Activated CD4-positive, alpha-beta T cell treated with anti-CD3 and anti-CD28 coated beads for 4 hours (primary cell): ENCODE measurements at places on chromosomes 4 and X.

GRCh38 chr4:112546476-112546875, 30.5 kb upstream of the NEUROG2 start:
- DNase-seq, result no peak

DNA sequence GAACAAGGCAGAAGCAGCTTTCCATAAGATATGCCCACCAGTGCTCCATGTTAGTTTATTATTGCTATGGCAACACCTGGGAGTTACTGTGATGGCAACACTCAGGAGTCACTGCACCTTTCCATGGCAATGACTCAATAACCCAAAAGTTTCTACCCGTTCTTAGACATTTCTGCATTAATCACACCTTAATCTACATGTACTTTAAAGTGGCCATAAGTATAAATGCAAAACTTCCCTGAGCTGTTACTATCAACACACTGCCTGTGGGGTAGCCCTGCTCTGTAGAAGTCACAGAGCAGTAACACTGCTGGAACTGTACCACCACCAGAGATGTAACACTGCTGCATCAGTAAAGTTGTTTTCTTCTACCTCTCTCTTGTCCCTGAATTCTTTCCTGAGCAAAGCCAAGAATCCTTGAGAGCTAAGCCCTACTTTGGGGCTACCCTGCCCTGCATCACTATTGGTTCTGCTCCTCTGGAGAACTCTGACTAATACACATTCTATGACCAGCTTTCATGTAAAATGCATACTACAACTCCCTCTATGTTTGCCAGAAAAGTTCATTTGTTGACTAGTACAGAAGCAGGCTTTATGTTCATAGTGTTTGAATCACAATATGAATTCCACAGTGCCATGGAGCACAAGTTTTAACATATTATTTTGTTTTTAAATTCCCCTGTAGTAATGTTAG, 43.5 kb upstream of the GPR174 start:
- DNase-seq, result no peak

- no peak for DNase-seq
These were observed 166.4 kb downstream of the DCLK2 start for GRCh38 chr4:150244600-150244999.

DNA sequence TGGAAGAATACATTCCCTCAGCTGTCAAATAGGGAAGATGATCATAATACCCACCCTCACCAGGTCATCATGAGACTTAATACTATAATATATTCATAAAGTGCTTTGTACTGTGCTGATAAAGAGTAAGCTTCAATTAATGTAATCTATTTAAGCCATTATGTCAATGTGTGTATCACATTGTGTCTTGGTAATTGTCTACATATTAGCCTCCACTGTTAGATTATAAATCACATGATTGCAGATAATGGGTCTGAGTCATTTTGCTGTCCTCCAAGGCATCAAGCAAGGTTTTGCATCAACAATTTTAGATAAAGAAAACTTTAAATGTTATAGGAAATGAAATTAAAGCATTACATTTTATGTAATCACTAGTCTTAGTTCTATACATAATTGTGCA, 45.2 kb upstream of the CEP135 start:
- DNase-seq, result no peak

- DNase-seq, result no peak
These were observed 3.2 kb downstream of the SLITRK2 start for GRCh38 chrX:145820825-145821224.

DNA sequence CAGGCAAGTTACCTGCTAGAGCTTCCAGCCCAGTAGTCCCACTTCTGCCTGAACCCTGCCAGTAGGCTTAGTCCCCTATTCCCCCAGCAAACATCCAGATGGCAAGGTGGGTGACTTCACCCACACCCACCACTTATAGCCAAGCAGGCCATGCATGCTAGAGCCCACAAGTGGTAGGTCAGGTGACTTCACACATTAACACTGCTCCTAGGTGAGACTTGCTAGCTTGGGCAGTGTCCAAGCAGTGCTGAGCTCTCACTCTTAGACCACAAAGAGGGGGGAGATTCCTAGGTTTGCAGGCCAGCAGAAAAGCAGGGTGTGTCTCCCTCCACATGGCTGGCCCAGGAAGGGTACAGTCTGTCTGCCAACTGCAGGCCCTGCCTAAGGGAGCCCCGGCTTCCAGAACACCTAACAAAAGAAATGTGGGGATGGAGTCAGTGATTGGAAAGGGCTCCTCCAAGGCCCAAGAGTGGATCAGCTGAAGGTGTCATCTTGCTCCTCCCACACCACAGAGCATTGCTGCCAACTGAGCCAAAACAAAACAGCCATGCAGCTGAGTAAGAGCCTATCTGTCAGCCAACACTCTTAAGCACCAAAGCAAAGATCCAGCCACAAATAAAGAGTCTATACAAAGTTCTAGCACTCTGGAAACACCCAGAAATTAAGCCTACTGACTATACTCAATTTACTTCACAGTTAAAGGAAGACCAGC, 158.1 kb upstream of the USP38 start:
- no peak for DNase-seq

- DNase-seq, result no peak
These were observed 1.2 kb upstream of the TMEM144 start for GRCh38 chr4:158208963-158209640.

- no peak for DNase-seq
These were observed 479.5 kb downstream of the SPRY1 start for GRCh38 chr4:123876143-123876542.

- DNase-seq, result no peak
These were observed 89.1 kb downstream of the SLC16A2 start for GRCh38 chrX:74510401-74510800.

- no peak for DNase-seq
These were observed at the start of gene OTOP1 for GRCh38 chr4:4226606-4227438. Gene OTOP1 (minus strand): TSS chr4:4226929. CDS start chr4:4226864, 65 bp downstream.

DNA sequence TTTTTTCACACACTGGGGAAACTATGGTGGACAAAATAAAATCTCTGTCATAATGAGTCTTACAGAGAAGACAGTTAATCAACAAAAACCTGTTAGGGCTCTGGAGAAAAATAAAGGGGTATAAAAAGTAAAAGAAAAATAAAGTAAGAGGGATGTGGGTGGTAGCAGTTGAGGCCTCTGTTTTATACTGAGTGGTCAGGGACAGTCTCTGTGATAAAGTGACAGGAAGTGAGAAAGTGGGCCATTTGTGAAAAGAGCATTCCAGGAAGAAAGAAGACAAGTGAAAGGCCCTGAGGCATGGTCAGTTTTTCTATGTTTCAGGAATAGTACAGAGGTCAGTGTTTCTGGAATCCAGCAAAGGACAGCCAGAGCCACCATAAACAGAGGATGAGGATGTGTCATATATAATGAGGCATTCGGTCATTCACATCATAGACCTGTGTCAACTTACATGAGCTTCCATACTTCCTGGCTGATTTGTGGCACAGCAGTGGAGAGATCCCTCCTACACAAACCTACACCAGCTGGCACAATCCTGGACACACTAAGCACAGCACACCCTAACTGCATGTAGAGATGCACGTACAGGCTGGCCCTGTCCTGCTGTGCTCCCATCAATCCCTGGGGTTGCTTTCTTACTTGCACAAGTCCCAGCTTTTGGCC, 64.4 kb upstream of the NAP1L5 start:
- no peak for DNase-seq

- no peak for DNase-seq
These were observed 654.3 kb upstream of the LCORL start for GRCh38 chr4:18675586-18676525.

- DNase-seq, result peak; percentile 5
These were observed 214.5 kb upstream of the TACR3 start for GRCh38 chr4:103934178-103934789.

DNA sequence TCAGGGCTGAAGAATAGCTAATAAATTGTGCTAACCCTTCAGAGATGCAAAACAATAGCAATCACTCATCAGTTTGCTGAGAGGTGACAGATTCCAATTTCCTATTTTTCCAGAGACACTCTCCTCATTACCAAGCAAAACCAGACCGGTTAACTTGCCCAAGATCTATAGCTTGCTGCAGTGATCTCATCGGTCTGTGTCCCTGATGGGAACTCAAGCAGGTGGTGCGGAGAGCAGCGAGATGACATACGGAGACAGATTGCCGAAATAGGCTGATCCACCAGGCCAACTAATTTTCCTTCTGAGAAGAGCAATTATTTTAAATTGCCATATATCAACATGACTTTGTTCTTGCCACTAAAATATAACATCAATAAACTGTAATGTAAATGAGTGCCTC, 10.5 kb upstream of the DCHS2 start:
- no peak for DNase-seq
